ENCODE measurements at places on chromosomes 16 and 17.

DNA sequence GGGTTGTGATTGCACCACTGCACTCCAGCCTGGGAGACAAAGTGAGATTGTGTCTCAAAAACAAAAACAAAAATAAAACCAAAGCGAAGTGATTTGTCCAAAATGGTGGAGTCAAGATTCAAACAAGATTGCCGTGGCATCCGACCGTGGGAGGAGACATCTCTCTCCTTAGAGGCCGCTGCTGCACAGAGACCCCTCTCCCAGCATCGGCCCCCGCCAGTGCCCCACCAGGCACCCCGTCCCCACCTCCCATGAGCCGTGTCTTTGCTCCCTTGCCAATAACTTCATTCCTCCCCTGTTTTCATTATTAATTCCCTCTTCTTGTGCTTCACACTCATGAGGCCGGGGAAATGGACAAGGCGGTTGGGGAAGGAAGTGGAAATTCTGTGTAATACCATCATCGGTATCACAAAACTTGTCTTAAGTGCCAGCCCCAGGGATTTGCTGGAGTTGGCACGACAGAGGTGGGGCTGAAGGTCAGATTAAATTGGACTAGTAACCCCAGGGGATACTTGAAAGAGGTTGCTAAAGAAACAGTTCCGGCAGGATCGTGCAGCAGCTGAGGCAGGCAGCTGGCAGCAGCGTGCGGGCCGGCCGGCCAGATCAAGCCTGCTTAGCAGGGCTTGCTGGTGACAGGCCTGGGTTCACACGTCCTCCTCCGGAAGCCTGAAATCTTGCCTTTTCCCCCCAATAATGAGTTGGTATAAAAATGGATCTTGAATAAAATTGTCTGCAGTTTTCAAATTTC lies 66.8 kb downstream of the RTN4RL1 start:
- DNase-seq: no peak

- no peak for DNase-seq
Measured at GRCh38 chr17:46822388-46822921, 4.0 kb upstream of the WNT3 start.

GRCh38 chr17:10614536-10615155 lies 42.5 kb downstream of the MYH3 start:
- peak; percentile 31 for DNase-seq

- no peak for DNase-seq
Measured at GRCh38 chr17:18987230-18987610, 17.3 kb downstream of the FAM83G start.

- DNase-seq: peak; percentile 62
Measured at GRCh38 chr16:54407596-54407995, 121.0 kb upstream of the IRX3 start.

GRCh38 chr16:31071861-31072260 lies 2.2 kb downstream of the ZNF668 start:
- DNase-seq: peak; percentile 72

GRCh38 chr16:23110257-23110899 lies 38.9 kb downstream of the USP31 start:
- DNase-seq: no peak

- peak; percentile 70 for DNase-seq
Measured at GRCh38 chr17:38967290-38967738, at the start of gene FBXO47. TSS of gene FBXO47 (minus strand) at chr17:38967403. CDS start at chr17:38963025, 4,378 bp downstream.

DNA sequence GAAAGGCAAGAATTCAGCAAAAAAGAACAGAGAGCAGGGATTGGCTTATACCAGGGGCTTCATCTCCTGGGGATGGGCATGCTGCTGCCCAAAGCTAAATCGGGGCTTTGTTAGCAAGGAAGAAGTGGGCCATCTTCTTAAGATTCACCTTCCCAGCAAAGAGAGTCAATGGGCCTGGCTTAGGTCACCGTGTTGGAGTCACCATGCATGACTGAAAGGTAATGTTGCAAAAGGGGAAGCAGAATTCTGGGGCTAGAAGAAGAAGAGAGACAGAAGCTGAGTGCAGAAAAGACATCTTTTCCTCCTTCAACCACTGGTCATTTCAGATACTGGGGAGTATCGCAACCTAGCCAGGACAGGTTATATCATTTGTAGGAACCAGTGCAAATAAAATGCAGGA lies 76.3 kb upstream of the KIFC3 start:
- DNase-seq: no peak

- no peak for DNase-seq
Measured at GRCh38 chr17:27525836-27526603, 69.8 kb downstream of the KSR1 start.

GRCh38 chr16:28100810-28101532 lies 37.5 kb upstream of the GSG1L start:
- no peak for DNase-seq

- no peak for DNase-seq
Measured at GRCh38 chr17:28549236-28550132, 2.9 kb downstream of the UNC119 start.

GRCh38 chr17:78242024-78242742 lies 10.8 kb downstream of the TMEM235 start:
- DNase-seq: no peak

DNA sequence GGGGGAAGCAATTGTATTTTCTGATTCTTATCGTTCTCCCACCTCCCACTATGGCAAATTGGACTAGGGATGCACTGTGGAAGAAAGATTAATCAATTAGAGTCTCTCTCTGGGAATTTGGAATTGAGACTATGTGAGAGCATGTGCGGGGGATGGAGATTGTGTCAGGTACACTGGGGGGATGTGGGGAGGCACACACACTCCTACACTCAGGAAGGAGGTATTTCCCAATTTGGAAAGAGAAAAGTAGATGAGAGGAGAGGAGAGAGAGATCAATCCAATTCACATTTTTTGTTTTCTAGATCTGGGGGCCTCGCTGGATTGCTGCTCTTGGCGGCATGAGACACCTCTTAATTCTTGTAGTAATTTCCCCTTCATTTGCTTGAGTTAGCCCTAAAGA lies 14.3 kb upstream of the PRKCB start:
- no peak for DNase-seq

DNA sequence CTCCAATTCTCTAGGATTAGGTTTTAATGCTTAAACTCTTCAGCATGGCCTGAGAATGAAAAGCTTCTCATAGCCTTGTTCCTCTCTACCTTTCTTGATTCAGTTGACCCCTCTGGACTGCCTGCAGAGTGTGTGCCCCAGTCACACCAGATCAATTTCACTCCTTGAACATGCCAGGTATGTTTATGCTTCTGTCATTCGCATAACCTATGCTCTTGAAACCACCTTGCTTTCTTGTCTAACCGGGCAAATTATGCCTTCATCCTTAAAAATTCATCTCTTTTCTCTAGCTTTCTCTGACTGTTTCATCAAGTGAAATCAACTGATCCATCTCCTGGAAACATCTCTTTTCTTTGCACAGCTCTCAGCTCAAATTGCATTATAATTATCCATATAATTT lies 42.3 kb downstream of the CDH11 start:
- DNase-seq: no peak
